Stimulated activated CD8-positive, alpha-beta memory T cell treated with anti-CD3 and anti-CD28 coated beads, Interleukin-7, amount 100 ng/mL, for 24 hours (primary cell): ENCODE measurements at places on chromosomes 1 and 21.

- no peak for DNase-seq
Observed at GRCh38 chr21:45347048-45347711, 57.8 kb upstream of the COL18A1 start.

DNA sequence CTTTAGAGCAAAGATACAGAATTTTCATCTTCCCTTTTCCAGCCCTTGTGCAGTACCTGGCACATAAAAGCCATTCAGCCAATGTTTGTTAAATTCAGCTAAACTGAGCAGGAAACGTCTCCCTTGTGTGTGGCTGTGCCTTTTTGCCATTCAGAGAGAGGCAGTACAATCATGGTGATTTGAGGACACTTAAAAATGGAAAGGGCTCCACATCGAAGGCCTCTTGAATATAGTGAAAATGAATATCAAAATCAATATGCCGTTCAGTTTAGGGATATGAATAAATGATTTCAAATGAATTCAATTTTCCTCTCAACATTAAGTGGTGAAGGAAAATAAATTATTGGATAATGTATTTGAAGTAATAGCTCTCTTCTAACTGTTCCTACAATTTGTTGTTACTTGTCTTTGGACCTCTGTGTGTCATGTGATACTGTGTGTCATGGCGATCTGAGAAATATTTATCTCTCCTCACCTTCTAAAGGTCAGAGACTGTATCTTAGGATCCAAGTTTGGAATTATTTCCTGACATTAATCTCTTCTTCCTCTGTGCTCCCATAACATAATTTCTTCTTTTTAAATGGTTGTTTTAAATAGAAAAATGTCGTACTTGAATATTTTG, 355.6 kb upstream of the ST6GALNAC5 start:
- DNase-seq, result no peak

- no peak for DNase-seq
Observed at GRCh38 chr1:87549738-87550137, 221.1 kb downstream of the LMO4 start.

DNA sequence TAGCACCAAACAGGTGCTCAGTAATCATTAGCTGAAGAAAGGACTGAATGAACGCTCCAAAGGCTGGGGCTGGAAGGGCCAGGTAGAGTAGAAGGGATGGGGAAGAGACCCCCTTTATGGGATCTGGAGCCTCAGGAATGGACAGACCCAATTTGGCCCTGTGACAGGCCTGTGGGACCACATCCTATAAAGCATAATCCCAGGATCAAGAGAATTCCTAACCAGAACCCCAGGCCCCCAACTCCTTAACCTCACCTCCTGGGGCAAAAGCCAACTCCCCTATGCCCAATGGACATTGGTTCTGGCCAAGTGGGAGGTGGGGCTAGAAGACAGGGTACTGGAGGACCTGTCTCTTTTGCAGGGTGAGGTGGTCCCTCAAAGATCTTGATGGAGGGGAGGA, 9.2 kb downstream of the HPCAL4 start:
- no peak for DNase-seq

GRCh38 chr1:97385536-97386277, 535.1 kb downstream of the DPYD start:
- DNase-seq, result no peak

GRCh38 chr1:154581766-154582165, 14.2 kb downstream of the CHRNB2 start:
- no peak for DNase-seq

DNA sequence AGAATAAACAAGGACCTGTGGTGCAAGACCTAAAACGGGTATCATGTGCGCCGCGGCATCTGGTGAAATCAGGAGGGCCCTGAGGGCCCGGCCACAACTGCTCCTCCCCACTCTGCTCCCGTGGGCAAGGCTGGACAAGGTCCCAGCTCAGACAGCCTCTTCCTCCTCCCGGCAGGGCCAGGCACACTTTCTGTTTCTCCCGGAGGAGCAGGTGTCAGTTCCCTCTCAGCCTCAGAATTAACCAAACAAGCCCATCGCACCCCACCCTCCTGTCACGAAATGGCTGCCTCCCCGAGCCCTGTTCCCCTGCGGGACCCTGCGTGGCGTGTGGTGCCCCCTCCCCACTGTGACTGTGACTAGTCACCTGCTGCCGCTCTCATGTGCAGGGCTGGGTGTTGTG, 15.2 kb downstream of the PTTG1IP start:
- no peak for DNase-seq

DNA sequence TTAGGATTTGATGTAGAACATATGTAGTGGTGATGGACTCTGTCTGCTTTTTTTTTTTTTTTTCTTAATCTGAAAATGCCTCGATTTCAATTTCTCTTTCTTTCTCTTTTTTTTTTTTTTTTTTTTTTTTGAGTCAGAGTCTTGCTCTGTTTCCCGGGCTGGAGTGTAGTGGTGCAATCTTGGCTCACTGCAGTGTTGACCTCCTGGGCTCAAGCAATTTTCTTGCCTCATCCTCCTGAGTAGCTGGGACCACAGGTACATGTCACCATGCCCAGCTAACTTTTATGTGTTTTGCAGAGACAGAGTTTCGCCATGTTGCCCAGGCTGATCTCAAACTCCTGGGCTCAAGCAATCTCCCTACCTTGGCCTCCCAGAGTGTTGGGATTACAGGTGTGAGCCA, 17.4 kb downstream of the MAST2 start:
- no peak for DNase-seq

- no peak for DNase-seq
Observed at GRCh38 chr21:35357041-35357780, 308.1 kb upstream of the RUNX1 start.

DNA sequence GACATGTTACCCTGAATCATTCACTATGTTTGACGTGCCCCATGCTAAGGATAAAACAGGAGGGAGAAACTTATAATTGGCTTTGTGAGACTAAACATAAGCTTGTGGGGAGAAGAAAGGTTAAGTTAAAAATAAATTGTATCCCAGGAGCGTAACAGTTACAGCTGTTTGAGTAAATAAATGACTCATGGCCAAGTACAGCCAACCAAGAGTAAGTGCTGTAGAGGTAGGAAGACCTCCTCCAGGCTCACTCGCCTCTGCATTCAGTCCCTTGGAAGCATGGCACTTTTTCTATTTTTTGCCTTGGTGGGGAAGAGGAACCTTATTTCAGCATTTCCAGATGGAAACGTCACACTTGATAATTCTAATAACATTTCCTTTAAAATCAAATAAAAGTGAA, 116.5 kb downstream of the ZP4 start:
- DNase-seq, result no peak

- no peak for DNase-seq
Observed at GRCh38 chr1:99680270-99680669, 34.4 kb downstream of the PALMD start.

DNA sequence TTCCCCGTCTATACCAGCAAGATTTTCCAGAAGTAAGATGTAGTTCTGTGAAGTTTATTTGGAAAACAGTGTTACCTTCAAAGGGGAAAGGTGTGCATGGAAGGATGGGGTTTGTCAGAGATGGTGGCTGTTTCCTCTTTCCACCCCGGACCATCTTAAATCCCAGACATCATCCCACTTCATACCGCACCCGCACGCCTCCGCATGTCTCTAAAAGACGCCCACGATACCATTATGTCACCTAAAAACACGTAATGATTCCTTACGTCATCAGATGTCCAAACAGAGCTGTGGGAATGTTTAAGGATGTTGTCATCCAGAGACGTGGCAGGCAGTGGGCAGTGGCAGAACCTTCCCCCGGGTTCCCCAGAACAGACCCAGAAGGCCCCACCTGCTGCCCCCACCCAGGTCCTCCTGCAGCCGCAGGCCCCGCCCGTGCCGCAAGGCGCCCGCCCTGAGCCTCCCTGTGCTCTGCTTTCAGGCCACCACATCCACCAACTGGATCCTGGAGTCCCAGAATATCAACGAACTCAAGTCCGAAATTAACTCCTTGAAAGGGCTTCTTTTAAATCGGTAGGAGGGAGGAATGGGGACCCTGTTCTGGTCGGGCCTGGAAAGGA, 152.2 kb downstream of the PEX14 start:
- no peak for DNase-seq

DNA sequence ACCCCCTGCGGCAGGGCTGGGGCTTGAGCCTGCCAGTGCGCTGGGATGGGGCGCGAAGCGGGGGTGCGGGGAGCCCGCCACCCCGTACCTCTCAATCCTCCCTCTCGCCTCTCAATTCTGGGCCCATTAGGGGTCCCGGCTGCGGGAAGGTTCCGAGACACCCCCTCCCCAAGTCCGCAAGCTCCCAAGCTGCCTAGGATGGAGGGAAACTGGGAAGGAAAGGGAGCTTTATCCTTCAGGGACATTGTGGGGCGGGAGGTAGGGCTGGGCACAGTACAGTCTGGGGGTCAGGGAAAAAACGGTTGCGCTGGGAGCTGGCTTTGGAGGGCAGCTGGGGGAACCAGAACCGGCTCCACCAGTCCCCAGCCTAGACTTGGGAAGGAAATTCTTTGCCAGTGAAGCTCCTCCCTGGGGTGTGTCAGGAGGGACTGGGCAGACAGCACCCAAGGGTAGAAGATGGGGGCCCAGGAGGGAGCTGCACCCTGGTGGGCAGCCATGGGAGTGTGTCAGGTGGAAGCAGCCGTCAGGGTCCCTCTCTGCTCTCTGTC, 904 bp downstream of the GJB3 start:
- DNase-seq, result no peak
